Mesangial cell (primary cell): ENCODE measurements at places on chromosomes 11 and 22. TPM values are rescaled to one million over a fixed set of nuclear protein-coding genes. Genes with fewer than 3 reads are reported as not detected.

TMPRSS13 gene
- total RNA-seq: 0.13 and 0.16 TPM in 2 replicates

TRIM48 gene
- not detected in 2 replicates for total RNA-seq

MIOX gene
- 0.33 and 1.5 TPM in 2 replicates for total RNA-seq

ST3GAL4 gene
- 24.4 and 32.3 TPM in 2 replicates for total RNA-seq
